ENCODE measurements at places on chromosomes 4 and X.

DNA sequence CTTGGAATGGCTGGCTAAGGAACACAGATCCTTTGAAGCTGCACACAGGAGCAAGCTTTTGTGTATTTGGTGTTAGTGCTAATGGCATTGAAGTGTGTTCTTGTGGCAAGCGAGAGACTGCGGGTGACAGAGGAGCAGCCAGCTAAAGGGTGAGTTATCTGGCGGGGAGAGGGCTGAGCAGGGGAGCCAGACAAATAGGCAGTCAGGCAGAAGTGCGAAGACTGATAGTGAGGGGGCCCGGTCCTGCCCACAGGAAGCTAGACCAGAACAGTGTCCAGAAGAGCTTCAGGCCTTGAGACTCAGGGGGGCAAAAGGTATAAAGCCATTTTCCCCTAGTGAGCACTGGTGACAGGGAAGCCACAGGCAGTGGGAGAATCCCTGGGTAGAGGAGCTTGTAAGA lies 49.6 kb upstream of the MAMLD1 start:
- DNase-seq: no peak

DNA sequence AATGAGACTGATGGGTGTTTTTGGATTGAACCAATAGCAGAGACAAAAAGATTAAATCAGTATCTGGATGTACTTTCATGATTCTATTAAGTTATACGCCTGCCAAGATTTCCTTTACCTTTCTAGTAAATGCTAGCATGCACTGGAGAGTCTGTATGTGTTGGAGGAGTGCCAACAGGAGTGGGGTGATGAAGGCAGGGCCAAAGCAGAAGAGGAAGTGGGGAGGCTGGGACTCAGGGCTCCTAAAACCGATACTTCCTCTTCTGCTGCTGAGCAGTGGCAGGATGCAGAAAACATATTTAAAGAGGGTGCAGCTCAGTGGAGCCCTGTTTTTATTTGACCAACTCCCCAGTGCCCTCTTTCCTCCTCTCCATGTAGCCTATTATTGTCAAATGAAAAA lies 5.6 kb downstream of the CYSLTR1 start:
- DNase-seq: no peak

DNA sequence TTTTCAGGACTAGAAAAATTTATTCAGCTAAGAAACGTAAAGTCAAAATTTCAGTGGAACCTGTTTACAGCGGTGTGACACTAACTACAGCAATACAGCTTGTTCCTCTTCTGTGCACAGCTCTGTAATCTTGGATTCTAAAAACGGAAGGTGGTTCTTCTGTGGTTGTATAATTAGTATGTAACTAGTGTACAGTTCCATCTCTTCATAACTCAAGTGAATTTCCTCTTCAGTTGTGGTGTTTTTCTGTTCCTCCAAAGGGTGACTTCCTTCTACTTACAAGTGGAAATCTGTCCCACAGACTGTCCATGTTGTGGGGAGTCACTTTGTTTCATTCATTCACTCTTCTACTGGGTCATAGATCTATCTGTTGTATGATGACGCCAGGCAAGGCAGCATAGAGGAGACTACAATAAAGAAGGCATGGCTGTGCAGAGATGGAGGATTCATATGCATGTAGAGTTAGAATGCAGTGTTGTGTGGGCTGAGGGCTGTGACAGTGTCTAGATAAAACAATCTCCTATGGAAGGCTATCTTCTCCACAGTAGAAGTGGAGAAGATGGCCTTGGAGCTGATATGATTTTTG lies 5.4 kb downstream of the DAPP1 start:
- no peak for DNase-seq

- no peak for DNase-seq
These were observed 51.3 kb upstream of the MAP3K15 start for GRCh38 chrX:19566359-19567222.

DNA sequence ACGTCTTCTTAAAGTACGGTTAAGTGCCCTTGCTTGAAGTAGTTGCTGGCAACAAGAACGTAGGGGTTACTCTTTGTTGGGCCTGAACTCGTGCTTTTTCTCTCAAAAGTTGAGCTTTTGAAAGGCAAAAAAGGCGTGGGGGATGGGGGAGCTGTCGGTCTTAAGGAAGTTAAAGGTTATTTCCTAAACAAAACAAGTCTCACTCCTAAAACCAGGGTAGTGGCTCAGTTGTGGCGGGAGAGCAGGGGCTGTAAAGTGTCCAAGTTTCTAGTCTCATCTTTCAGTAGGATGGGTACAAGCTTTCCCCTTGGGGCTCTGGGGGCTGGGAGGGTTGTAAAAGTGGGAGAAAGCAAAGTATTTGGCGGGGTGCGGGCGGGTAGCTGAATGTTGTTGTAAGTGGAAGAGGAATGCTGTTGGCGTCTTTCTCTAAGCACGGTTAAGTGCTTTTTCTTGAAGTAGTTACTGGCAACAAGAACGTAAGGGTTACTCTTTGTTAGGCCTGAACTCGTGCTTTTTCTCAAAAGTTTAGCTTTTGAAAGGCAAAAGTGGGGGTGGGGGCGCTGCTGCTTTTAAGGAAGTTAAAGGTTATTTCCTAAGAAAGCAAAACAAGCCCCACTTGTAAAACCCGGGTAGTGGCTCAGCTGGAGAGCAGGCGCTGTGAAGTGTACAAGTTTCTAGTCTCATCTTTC lies 904 bp upstream of the WDR1 start:
- DNase-seq: no peak

DNA sequence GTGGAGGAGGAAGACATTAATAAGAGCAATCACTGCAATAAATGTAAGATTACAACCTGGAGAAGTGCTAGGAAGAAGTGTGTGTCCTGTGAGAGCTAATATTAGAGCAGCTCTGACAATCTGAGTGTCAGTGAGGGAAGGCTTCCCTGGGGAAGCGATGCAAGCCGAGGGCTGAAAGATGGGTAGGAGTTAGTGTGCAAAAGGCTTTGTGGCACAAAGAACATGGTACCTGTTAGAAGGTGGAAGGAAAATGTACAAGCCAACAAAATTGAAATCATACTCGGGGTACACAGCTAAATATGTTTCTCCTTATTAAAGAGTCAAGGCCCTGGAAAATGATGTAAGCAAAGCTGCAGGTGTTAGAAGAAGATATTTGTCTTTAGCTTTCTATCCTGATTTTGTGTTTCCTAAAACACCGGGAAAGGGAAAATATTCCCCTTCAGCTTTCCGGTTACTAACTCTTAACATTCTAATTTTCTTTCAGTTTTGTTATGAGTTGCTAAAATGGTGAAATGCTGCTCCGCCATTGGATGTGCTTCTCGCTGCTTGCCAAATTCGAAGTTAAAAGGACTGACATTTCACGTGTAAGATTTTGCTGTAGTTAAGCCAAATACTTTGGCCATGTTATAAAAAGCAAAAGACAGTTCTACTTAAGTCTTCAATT lies 808 bp downstream of the THAP6 start:
- DNase-seq: peak; percentile 0
